ENCODE measurements at places on chromosomes 5 and 9. TPM values are rescaled to one million over a fixed set of nuclear protein-coding genes. Genes with fewer than 3 reads are reported as not detected.

CD74 gene
- total RNA-seq, result 899 TPM

BHMT2 gene
- not detected for total RNA-seq

- no peak overlapping the region for H3K4me3 ChIP-seq
- H3K27ac ChIP-seq, result no peak overlapping the region
- no peak for DNase-seq
- no peaks in the 10 kb centered on the region for H3K36me3 ChIP-seq
These were observed 57.1 kb upstream of the PTPN3 start for GRCh38 chr9:109555215-109555614.

DNA sequence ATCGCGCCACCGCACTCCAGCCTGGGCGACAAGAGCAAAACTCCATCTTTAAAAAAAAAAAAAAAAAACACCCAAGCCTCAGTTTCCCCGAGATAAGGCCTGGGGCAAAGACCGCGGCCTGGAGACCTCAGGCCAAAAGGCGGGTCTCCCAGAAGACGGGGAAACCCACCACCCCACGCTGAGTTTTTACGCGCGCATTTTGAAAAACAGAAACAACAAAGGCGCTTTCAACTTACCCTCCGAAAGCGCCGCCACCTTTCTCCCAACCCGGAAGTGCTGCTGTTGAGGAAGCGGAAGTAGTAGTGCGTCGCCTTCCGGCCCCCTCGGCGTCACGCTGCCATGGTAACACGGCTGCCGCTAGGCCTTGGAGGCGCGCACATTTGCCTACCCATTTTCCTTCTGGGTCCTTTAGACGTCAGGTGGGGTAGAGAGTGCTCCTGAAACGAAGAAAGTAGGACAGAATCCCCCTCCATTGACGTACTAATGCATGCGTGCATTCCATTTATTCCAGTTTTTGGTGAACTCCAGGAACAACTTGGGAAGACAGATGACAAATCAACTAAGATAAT lies at the start of gene TTF1:
TTF1 (minus strand) TSS at position 287 of the 569 bp plus-strand sequence. CDS start 4,019 bp downstream, outside the sequence.
- peak; percentile 87 for DNase-seq
- peak within 1 kb of the TSS; percentile 53 for H3K4me3 ChIP-seq
- no peaks in the 10 kb centered on the region for H3K4me1 ChIP-seq
- H3K27me3 ChIP-seq, result no peaks in the 10 kb centered on the region

FNIP1 gene
- total RNA-seq, result 52.9 TPM

GRCh38 chr5:102921341-102922044 lies 166.4 kb downstream of the PAM start:
- H3K27me3 ChIP-seq, result no peaks in the 10 kb centered on the region
- H3K27ac ChIP-seq, result no peak overlapping the region
- no peaks in the 10 kb centered on the region for H3K36me3 ChIP-seq
- no peaks in the 10 kb centered on the region for H3K4me1 ChIP-seq
- no peak overlapping the region for H3K4me3 ChIP-seq
